ENCODE measurements at places on chromosomes 13 and 19.

- H3K36me3 ChIP-seq: no peaks in the 10 kb centered on the region
- no peak for DNase-seq
- H3K27ac ChIP-seq: no peak overlapping the region
- no peaks in the 10 kb centered on the region for H3K4me1 ChIP-seq
- peaks cover 19% of the 10 kb centered on the region for H3K27me3 ChIP-seq
Observed at GRCh38 chr19:17458970-17459369, 1.8 kb downstream of the NXNL1 start.

DNA sequence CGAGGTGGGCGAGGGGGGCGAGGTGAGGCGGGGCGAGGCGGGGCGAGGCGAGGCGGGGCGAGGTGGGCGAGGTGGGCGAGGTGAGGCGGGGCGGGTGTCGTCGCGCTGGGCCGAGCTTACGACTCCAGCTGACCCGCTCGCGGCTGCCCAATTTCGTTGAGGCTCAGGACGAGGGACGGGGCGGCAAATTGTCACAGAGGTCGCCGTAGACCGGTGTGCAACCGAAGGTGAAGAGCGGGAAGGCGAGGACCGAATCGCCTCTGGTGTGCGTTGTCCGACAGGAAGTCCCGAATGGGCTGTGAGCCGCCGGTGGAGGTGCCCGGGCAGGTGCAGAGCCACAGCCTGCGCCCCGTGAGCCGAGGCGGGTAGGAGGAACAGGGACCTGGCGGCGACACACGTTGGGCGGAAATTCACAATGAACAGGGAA, at the start of gene LACC1:
Gene LACC1 (plus strand): TSS at position 150 of the 427 bp plus-strand sequence. CDS start 1,082 bp downstream, outside the sequence.
- no peaks in the 10 kb centered on the region for H3K36me3 ChIP-seq
- H3K4me3 ChIP-seq: peak within 1 kb of the TSS; percentile 78
- H3K4me1 ChIP-seq: peaks cover 3% of the 10 kb centered on the region
- H3K27ac ChIP-seq: peak within 1 kb of the TSS; percentile 78
- DNase-seq: no peak

DNA sequence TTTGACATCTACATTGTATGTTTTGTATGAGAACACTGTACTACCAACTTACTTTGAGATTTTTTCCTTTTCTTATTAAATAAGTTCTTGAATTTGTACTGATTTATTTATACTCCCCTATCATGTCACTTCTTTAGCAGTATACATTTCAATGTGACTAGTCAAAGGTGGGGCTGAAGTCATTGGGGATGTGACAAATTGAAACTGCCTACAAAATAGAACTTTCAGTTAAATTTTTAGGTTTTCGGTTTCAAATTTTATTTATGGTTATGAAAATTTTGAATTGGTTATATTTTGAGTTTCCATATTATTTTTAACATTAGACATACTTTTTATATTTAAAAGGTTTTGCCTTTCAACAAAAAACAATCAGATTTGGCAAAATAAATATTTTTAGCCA, 221.6 kb downstream of the NBEA start:
- no peaks in the 10 kb centered on the region for H3K36me3 ChIP-seq
- H3K4me3 ChIP-seq: no peak overlapping the region
- H3K4me1 ChIP-seq: no peaks in the 10 kb centered on the region

DNA sequence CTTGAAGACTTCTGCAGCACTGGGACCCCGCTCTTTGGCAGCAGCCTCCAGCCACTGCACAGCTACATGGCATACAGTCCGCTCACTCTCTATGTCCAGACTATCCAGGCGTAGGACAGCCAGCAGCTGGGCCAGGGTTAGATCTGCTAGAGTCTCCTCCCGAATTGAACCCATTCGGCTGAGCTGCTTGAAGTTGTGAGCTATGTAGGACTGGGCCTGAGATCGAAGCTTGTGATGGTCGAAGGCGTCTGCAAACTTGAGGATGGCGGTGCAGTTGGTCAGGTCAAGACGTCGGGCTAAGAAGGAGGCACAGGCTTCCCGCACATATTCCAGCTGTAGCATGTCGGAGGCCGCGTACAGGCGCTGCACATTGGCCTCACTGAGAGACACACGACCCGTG, 900 bp downstream of the KBTBD7 start:
- no peaks in the 10 kb centered on the region for H3K27me3 ChIP-seq
- peak overlapping the region; percentile 63 for H3K4me3 ChIP-seq
- H3K27ac ChIP-seq: no peak overlapping the region
- no peak for DNase-seq
- peaks cover 7% of the 10 kb centered on the region for H3K4me1 ChIP-seq

DNA sequence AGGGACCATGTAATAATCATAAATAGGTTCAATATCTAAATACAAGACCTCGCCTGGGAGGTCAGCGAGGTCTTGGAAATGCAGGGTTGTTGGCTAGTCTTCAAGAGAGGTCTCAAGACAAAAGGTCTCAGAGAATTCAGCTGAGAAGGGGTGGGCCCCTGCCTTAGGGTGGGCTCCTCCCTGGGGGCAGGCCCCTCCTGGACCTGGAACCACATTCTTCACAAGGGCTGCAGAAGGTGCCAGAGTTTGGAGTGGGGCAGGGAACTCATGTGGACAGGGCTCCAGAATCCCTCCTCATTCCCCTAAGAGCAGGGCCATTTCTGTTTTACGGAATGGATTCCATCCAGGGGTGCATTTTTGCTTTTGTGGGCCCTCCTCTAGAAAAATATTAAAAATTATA, 10.2 kb downstream of the CEACAM18 start:
- DNase-seq: no peak
- no peaks in the 10 kb centered on the region for H3K4me1 ChIP-seq
- no peak overlapping the region for H3K27ac ChIP-seq
- no peaks in the 10 kb centered on the region for H3K27me3 ChIP-seq
- no peak overlapping the region for H3K4me3 ChIP-seq

- no peaks in the 10 kb centered on the region for H3K4me1 ChIP-seq
- no peak overlapping the region for H3K27ac ChIP-seq
- H3K4me3 ChIP-seq: no peak overlapping the region
- no peaks in the 10 kb centered on the region for H3K27me3 ChIP-seq
- DNase-seq: no peak
Observed at GRCh38 chr13:27183561-27184147, 12.0 kb upstream of the USP12 start.

GRCh38 chr19:10882108-10882457, 10.7 kb downstream of the CARM1 start:
- no peaks in the 10 kb centered on the region for H3K27me3 ChIP-seq
- no peaks in the 10 kb centered on the region for H3K36me3 ChIP-seq
- H3K4me3 ChIP-seq: no peak overlapping the region
- peaks cover 3% of the 10 kb centered on the region for H3K4me1 ChIP-seq
- no peak for DNase-seq

GRCh38 chr19:18853755-18854427, 22.1 kb downstream of the UPF1 start:
- H3K4me1 ChIP-seq: no peaks in the 10 kb centered on the region
- peaks cover 99% of the 10 kb centered on the region for H3K36me3 ChIP-seq
- no peak overlapping the region for H3K4me3 ChIP-seq
- no peak overlapping the region for H3K27ac ChIP-seq
- DNase-seq: no peak
- no peaks in the 10 kb centered on the region for H3K27me3 ChIP-seq

GRCh38 chr19:34578173-34578572, 96.6 kb downstream of the WTIP start:
- H3K27me3 ChIP-seq: no peaks in the 10 kb centered on the region
- no peak for DNase-seq

DNA sequence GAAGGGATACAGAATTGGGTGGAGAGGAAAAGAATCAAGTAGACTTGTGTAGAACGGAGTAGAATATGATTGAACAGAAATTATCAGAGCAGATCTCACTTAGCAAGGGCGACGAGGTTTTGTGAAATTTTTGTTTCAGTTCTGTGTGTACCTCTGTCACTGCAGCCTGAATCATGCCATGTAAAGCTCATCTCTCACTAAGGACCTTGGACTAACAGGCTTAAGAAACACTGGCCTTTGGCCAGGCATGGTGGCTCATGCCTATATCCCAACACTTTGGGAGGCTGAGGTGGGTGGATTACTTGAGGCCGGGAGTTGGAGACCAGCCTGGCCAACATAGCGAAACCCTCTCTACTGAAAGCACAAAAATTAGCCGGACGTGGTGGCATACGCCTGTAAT, 62.6 kb downstream of the MYH14 start:
- H3K27me3 ChIP-seq: peaks cover 3% of the 10 kb centered on the region
- no peak overlapping the region for H3K27ac ChIP-seq
- H3K4me3 ChIP-seq: no peak overlapping the region
- H3K4me1 ChIP-seq: no peaks in the 10 kb centered on the region
- DNase-seq: no peak

DNA sequence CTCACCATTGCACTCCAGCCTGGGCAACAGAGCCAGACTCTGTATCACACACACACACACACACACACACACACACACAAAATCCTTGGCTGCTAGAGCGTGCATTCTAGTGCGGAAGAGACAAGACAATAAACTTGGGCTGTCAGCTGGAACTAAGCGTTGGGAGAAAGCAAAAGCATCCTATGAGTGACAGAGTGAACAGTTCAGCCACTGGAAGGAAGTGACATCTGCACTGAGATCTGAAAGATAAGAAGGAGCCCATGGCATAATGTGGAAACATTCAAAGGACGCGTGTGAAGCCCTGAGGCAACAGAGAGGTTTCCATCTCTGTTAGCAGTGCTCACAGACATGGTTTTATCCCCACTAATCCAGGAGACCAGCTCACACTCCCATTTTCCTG, 3.5 kb upstream of the SLC1A5 start:
- no peak overlapping the region for H3K4me3 ChIP-seq
- H3K27me3 ChIP-seq: no peaks in the 10 kb centered on the region
- no peaks in the 10 kb centered on the region for H3K36me3 ChIP-seq

GRCh38 chr19:3788996-3789778, 3.0 kb upstream of the MATK start:
- H3K27ac ChIP-seq: no peak overlapping the region
- no peak overlapping the region for H3K4me3 ChIP-seq
- no peaks in the 10 kb centered on the region for H3K27me3 ChIP-seq
- H3K36me3 ChIP-seq: no peaks in the 10 kb centered on the region

DNA sequence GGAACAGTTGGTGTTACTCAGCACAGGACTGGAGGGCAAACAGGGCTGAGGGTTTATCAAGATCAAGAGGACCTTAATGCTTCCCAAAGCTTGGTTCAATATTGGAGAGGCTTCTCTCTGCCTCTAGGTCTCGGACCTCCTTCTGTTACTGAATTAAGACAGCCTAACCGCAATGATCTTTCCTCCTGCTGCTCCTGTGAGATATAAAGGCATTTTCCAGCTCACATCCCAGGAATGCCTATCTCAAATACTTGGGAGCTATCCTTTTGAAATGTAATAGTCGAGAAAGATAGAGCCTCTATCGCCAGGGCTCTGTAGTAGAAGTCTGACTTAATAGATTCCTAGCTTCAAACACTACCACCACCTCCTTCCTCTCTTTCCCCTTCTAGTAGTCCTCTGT, 1475.0 kb downstream of the SLITRK1 start:
- H3K4me3 ChIP-seq: no peak overlapping the region
- DNase-seq: no peak
- H3K27ac ChIP-seq: no peak overlapping the region
- no peaks in the 10 kb centered on the region for H3K4me1 ChIP-seq
- H3K36me3 ChIP-seq: no peaks in the 10 kb centered on the region

DNA sequence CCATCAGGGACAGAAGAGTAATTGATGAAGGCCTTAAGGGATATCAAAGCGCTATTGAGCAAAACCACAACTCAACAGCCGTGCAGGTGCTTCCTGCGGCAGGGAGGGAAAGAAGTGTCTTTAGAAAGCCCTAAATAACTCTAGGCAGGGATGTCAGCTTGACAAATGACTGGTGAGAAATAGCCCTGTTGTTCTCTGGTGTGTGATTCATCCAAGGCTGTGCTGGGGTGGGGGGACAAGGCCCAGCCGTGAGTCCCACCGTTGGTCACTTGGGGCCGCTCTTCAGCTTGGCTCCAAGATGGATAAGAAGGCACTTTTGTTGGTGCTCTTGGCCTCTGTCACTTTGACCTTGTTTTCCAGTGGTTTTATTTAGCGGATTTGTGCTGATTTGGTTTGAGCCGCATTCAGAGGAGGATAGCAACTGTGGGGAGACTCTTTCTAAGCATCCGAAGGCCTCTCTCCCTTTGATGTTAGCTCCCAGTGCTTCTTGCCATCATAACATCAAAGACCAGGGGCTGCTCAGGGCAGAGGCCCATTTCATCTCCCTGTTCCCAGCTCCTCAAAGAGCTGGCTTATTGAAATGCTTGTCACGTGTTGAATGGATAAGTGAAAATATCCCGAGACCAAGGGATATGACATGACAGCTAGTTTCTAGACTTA, 130.3 kb upstream of the SERP2 start:
- H3K36me3 ChIP-seq: no peaks in the 10 kb centered on the region
- H3K4me1 ChIP-seq: no peaks in the 10 kb centered on the region
- no peak for DNase-seq
- no peak overlapping the region for H3K27ac ChIP-seq
- no peak overlapping the region for H3K4me3 ChIP-seq

DNA sequence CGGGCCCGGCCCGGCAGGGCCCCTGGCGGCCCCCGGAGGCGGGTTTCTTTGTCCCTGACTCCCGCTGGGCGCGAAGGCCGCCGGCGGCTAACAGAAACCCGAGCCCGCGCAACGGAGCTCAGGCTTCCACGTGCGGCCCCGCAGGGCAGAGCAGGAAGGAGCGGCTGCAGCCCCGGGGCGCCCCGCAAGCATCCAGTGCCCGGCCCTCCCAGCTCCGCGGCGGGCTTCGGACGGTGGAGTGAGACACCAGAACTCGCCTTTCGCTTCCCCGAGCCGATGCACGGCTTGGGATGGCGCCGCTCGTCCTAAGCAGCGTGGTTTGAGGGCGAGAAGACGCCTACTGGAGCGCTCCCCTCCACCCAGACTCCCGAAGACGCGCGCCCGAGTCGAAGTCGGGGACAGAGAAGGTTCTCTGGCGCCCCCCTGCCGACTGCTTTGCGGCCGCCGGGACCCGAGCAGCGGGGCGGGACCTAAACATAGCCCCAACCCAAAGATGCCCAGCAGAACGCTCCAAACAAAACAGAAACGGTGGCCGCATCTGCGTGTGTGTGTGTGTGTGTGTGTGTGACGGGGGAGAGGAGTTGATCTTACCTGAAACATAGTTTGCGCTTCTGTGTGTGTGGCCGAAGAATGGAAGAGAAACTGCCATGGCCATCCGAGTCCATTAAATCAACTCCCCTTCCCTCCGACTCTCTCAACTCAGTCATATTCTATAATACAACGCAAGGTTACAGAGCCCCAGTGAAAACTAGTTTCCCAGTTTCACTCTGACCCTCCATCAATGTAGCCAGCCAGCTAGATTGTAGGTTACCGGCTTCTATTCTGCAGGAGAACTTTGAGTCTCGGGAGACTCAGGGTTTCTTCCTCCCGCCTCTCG, 629 bp upstream of the FGF9 start:
- peaks cover 32% of the 10 kb centered on the region for H3K4me1 ChIP-seq
- H3K27ac ChIP-seq: no peak overlapping the region
- no peak for DNase-seq

- H3K4me3 ChIP-seq: no peak overlapping the region
- peak overlapping the region; percentile 50 for H3K27ac ChIP-seq
- peaks cover 22% of the 10 kb centered on the region for H3K4me1 ChIP-seq
- peaks cover 19% of the 10 kb centered on the region for H3K36me3 ChIP-seq
Observed at GRCh38 chr19:47096100-47096704, 17.4 kb downstream of the ZC3H4 start.

DNA sequence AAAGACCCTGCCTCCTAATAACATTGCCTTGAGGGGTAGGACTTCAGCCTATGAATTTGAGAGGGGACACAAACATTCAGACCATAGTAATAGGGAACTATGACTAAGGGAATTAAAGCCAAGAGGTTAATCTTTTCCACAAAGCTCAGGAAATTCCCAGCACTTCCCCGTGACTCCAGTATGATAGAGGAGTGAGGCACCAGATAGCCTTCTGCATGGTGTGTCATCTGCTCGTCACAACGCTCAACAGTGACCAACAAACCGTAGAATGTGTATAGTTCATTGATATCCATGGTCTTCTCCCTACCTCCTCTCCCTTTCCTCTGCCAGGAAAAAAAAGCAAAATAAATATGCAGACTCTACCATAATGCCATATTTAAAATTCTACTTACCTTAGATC, 64.4 kb downstream of the B3GLCT start:
- no peaks in the 10 kb centered on the region for H3K27me3 ChIP-seq
- no peak overlapping the region for H3K27ac ChIP-seq
- no peaks in the 10 kb centered on the region for H3K4me1 ChIP-seq
- no peak overlapping the region for H3K4me3 ChIP-seq
- no peaks in the 10 kb centered on the region for H3K36me3 ChIP-seq
